ENCODE measurements at places on chromosomes 16 and 17.
A peak's percentile ranks its signal among the peaks of the same experiment; 100 is the strongest.

GRCh38 chr16:12314653-12315185, 338.2 kb downstream of the SNX29 start:
- no peak for DNase-seq

DNA sequence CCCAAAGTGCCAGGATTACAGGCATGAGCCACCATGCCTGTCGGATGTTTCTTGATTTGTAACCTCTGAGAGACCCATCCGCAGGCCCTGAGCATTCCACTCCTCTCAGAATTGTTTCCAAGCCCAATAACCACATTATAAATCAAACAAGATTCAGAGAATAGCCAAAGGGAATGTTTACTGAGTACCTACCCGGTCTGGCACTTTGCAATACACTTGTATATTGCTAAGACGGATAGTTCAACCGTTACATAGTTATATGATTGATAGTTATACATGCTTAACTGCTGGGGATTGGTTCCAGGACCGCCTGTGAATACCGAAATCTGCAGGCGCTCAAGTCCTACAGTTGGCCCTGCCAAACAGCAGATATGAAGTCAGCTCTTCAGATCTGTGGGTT, 3.0 kb upstream of the KAT8 start:
- DNase-seq: no peak

GRCh38 chr16:30112197-30113030, 923 bp downstream of the GDPD3 start:
- DNase-seq: peak; percentile 85

GRCh38 chr17:80272366-80272765, 11.7 kb downstream of the RNF213 start:
- no peak for DNase-seq

GRCh38 chr17:6546069-6546718, 10.2 kb downstream of the PITPNM3 start:
- no peak for DNase-seq

- DNase-seq: no peak
Measured at GRCh38 chr16:59210955-59211541, 476.9 kb upstream of the GOT2 start.

DNA sequence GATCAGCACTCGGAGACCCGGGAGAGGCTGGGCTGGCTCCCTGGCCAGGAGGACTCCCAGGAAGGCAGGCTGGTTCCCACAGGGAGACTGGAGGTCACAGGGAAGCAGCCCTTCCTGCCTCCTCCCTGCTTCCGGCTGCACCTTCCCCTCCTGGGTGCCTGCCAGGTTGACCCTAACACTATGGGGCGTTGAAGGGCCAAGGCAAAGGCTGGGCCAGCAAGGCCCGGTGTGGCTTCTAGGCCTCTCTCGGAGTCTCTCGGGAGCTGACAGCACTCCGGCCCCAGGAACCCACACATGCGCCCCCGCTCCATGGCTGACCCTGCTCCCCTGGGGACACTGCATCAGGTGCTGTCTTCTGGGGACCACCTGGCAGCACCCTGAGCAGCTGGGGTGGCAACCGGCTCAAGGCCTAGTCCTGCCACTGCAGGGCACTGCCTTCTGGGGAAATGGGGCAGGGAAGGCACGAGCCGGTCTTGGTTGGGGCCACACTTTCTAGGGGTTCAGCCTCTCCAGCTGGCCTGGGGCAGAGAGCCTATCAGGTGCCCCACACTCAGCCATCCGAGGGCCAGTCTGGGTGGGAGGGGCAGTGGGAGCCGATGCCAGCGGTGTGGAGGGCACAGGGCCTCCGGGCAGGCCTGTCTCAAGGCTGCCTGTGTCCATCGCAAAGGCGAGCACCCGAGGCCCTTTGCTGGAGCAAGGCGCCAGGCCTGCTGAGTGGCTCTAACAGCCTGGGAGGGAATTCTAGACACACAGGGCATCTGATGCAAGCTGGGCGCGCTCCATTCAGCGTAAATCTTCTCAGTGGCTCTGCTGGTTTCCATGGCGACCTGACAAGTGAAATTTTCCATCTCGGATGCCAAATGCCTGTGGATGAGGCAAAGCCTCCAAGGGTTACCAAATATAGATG, 5.6 kb upstream of the MTSS2 start:
- no peak for DNase-seq

DNA sequence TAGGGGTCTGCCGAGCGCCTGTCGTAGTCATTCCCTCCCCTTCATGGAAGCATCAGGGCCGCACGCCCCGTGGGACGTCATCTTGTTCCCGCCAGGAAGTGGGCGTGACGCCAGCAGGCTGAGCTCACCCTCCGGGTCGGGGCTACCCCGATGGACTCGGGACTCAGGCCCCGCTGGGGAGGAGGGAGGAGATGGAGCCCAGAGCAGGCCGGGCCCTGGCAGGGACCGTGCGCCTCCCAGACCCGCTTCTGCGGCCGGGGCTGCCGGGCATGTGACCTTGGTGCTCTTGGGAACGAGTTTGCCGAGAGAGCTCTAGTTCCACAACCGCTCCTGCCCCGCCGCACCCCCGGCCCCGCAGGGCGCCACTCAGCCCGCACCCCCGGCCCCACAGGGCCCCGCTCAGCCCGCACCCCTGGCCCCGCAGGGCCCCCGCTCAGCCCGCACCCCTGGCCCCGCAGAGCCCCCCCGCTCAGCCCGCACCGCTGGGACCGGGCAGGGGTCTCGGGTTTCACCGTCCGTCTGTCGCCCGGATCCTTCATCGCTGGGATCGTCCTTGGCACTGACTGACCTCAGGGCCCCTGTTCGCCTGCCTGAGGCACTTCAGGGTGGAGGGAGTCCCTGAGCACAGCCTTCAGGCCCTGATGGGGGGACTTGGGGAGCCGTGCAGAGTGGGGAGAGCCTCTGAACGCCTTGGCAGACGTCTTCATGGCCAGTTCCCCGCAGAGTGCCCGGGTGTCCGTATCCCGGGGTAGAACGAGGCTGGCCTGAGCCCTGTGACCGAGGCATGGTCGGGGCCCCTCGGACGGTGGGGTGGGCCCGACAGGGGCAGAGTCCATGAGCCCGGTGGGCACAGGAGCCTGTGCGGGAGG, 5.8 kb downstream of the CACNA1H start:
- DNase-seq: peak; percentile 27

GRCh38 chr17:49509588-49509917, 14.5 kb downstream of the NGFR start:
- DNase-seq: no peak

GRCh38 chr16:83849421-83849820, 41.6 kb downstream of the HSBP1 start:
- DNase-seq: no peak

- no peak for DNase-seq
Measured at GRCh38 chr16:65786916-65787315, 579.6 kb upstream of the CDH5 start.

DNA sequence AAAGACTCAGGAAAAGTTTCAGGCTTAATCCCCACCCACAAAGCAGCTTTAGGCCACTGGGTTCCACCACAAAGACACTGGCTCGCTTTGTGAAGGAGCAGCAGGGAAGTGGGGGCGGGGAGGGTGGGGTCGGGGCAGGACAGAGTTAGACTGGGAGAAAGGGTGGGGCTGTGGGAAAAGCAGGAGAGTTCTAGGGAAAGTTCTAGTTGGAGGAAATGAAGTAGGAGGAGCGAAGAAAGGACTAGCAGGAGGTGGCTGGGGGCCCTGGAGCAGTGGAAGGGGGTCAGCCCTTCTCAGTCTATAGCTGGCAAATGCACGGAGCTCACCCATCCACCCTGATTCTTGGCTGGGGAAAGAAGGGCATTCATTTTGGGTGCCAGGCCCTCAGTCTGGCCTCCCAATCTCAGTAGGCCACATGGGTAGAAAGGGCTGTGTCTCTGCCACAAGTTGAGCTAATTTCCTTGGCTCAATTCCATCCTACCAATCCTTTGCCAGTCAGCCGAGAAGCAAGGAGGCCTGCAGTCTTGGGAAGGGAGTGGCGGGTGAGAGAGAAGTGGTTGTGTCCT, 4.6 kb downstream of the INPP5K start:
- no peak for DNase-seq

- DNase-seq: no peak
Measured at GRCh38 chr17:1232786-1233185, 37.5 kb upstream of the BHLHA9 start.

- DNase-seq: no peak
Measured at GRCh38 chr16:71249399-71249798, 18.9 kb upstream of the HYDIN start.

DNA sequence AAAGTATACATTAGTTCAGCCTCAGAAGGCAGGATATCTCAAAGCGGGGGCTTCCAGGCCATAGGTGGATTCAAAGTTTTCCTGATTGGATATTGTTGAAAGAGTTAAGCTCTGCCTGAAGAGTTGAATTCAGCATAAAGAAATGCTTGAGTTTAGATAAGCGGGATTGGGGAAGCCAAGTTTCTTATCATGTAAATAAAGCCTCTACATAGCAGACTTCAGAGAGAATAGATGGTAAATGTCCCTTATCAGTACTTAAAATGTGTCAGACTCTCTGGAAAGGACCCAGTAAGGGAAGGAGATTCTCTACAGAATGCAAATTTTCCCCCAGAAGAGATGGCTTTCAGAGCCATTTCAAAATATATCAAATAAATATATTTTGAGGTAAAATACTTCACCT, 423.5 kb downstream of the SHISA9 start:
- no peak for DNase-seq

DNA sequence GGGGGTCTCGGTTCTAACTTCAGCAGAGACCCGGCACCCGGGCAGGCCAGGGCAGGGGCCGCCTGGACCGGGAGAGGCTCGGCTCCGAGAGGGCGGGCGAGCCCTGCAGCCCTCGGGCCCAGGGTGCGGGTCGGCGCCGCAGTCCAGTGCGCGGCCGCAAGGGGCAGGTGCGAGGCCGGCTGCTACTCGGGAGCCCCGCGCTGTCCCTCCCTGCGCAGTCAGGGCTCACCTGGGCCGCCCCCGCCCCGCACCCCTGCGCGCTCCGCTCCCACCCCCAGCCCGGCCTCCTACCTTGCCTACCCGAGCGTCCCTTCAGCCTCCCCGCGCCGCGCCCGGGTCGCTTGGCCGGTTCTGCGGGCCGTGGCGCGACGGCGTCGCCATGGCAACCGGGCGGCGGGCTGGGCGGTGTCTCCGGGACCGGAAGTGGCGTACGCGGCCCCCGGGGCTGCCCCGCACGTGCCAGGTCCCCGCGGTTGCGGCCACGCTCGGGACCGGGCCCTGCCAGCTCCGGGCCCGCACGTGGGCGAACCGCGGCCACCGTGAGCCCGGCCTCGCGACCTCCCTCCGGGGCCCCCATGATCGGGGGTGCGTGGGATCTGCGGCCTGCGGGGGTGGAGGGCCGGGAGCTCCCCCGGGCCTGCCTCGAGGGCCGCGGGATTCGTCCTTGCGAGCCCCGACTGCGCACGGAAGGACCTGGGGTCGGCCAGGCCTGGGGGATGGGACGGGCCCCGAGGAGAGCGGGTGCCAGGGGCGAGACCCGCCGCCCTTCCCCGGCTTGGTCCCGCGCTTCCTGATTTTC, at the start of gene CYB561:
CYB561 (minus strand) TSS at position 353 of the 799 bp plus-strand sequence. CDS start 8,759 bp downstream, outside the sequence.
- DNase-seq: peak; percentile 81

DNA sequence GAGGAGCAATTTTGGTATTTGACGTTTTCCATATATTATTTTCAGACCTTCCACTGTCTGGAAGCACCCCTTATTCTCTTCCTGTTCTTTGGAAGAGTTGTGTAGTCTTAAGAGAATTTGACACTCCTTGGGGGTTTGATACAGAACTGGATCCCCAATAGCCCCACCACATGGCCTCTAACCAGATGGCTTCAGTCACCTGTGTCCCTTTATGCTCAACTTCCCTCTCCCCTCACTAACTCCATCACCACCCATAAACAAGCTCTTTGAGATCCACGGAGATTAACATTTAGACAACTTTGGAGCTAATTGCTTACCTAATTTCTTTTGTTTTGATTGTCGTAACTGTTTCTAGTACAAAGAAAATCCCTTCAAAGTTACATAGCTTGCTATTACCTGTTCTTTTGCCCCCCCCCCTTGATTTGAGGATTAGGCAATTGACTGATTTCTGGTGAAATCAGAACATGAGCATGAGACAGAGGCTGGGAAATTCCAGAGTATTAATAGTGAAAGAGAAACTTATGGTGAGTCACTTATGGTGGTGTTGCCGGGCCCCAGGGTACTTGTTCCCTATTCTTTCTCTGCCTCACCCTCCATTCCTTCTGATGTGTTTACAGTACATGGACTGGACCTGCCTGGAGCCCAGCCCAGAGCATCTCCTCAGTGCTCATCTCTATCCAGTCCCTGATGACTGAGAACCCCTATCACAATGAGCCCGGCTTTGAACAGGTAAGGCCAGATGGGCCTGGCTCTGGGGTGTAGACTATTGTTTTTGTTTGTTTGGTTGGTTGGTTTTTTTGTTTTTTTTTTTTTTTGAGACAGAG, 7.5 kb downstream of the UBE2Z start:
- DNase-seq: peak; percentile 77

GRCh38 chr17:45902892-45903346, 8.6 kb downstream of the MAPT start:
- DNase-seq: no peak

GRCh38 chr16:62462971-62463370, 426.7 kb upstream of the CDH8 start:
- DNase-seq: no peak

- DNase-seq: no peak
Measured at GRCh38 chr17:1729966-1730325, 5.4 kb downstream of the WDR81 start.

- DNase-seq: peak; percentile 95
Measured at GRCh38 chr17:38557836-38558727, 47.7 kb downstream of the SRCIN1 start.

DNA sequence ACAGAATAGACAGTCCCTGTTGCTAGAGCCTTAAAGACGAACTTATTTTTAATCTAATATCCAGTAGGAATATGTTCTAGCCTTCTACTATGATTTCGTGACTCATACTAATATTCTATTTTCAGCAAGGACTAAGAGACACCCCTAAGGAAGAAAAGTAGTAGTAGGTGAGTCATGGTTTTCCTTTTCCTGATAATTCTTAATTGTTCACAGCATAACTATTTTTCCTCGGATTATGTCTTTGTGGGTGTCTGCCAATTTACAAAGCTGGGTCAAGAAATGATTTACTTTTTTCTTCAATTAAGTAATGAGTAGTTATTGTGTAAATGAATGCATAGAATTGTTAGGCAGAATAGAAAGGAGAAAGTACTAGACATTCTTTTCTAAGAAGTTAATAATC, 292.2 kb downstream of the TOX3 start:
- DNase-seq: no peak
